ENCODE measurements at places on chromosomes 12 and 14.

DNA sequence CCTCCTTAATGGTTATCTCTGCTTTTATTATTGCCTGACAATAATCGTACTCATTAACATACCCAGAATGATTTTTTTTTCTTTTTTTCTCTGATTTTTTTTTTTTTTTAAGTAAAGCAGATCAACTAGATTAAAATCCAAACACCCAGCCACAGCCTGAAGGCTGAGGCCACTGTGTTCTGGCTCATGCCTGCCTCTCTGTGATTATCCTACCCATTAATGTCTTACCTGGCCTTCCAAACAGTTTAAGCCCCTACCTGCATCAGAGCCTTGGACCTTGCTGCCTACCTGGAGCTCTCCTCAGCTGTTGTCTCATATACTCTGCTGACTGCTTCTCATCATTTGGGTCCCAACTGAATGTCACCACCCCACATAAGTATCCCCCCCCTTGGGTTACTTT lies 6.8 kb upstream of the TMED10 start:
- no peak for DNase-seq

DNA sequence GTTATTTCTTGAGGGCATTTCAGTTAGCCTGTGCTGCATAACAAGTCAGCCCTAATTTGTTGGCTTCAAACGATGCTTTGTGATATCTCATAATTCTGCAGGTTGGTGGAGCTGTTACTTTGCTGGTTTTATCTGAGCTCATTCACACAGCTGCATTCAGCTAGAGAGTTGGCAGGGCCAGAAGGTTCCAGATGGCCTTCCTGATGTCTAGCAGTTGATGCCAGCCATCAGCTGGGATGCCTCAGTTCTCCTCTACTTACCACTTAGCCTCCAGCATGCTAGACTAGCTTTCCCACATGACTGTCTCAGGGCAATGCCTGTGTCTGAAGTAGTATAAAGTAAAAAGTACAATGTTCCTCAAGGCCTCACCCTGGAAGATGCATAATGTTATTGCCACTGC lies 130.6 kb downstream of the SLC35F4 start:
- no peak for DNase-seq

DNA sequence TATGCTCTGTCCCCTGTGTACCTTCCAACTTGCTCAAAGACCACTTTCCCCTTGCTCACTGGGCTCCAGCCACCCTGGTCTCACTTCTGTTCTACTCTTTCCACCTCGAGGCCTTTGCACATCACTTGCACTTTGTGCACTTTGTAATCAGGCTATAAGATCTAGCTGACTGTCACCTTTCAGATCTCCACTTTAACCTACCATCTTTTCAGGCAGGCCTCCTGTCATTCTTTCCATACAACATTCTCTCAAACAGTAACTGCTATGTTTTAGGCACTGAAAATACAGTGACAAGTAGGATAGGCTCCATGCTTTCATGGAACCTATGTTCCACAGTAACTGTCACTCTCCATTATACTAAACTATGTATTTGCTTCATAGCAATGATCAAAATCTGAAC lies 14.0 kb downstream of the CPM start:
- DNase-seq, result no peak

DNA sequence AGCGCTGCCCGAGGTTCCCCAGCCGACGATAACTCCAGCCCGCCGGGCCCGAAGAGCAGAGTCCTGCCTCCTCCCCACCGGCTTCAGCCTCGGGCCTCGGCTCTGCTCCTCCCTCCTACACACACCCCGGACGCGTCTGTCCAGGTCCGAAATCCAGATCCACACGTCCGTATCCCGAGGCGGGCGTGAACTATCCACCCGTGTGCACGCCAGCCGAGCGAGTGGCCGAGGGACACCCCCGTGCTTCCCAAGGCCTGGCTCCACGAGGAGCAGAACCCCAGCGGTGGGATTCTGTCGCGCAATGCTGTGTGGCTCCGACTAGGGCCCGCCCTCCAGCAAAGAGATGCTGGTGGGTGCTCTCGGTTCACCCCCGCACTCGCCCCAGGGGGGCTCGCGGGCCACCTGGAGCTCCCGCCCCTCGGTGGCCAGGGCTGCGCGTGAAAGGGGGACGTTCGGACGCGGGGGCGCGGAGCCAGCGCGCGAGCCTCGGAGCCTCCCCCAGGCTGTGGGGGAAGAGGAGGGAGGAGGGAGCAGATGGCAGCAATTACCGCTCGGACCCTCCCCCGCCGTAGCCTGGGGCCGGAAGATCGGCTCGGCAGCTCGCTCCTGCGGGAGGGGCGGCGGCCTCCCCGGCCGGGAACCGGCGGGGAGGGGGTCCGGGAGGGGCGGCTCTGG lies 18.9 kb upstream of the ANKRD33 start:
- no peak for DNase-seq

GRCh38 chr14:77812028-77812427 lies 12.1 kb downstream of the ADCK1 start:
- DNase-seq, result no peak

- DNase-seq, result no peak
Measured at GRCh38 chr14:61765225-61765943, 3.2 kb downstream of the SNAPC1 start.

All from NCI-H1092 (cell line).